ENCODE measurements at places on chromosomes 5 and 9. TPM values are rescaled to one million over a fixed set of nuclear protein-coding genes. Genes with fewer than 3 reads are reported as not detected.

DNA sequence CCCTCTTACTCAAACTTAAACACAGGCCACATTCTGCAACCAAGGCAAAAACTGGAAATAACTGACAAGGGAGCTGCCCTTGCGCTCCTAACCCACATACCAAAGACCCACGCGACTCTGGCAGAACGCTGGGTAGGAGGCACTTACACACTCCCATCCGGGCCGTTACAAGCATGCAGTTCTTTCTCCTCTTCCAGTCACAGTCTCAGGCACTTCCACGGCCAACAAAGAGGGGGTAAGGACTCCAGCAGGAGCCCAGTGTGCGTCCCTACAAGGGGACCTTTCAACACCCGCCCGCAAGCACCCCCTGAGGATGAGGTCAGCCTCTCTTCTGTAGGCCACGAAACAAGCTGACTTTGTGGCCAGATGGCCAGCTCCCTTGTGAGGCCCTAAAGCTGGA is 57.4 kb downstream of the SERINC5 start:
- no peak for DNase-seq

- DNase-seq: no peak
Observed at GRCh38 chr5:109143031-109143430, 266.7 kb downstream of the PJA2 start.

GRCh38 chr9:121273064-121273775 is 5.3 kb downstream of the GSN start:
- no peak for DNase-seq

DNA sequence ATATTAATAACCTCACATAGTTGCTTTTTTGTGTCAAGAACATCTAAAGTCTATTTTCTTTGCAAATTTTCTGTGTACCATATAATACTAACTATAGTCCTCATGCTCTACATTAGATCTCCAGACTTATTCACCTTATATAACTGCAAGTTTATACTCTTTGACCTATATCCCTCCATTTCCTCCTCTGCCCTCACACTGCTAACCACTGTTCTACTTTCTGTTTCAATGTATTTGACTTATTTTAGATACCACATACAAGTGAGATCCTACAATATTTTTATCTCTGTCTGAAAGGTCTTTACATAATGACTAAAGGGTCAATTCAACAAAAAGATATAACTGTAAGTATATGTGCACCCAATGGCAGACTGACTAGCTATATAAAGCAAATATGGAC is 789.7 kb upstream of the ZNF608 start:
- no peak for DNase-seq

- DNase-seq: no peak
Observed at GRCh38 chr9:93012963-93013855, 45.3 kb upstream of the SUSD3 start.

- DNase-seq: no peak
Observed at GRCh38 chr9:6006749-6007057, 8.7 kb downstream of the RANBP6 start.

DNA sequence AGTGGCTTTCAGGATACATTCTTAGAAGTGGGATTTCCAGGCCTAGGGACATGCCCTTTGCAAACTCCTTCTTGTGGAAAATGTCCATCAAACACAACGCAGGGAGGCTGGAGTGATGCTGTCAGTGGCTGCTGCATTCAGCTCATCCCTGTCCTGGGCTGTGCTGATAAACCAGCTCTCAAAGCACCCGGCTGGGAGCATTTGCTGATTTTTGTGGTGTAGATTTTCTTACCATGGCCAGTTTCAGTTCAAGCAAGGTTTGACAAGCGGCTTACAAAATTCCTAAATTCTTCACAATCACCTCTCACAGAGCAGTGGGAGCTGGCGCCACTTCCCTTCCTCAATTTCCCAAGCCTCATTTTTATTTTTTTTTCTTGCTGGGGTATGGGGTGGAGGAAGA is 28.2 kb downstream of the FAM163B start:
- DNase-seq: no peak

- DNase-seq: no peak
Observed at GRCh38 chr5:135651156-135651555, 72.4 kb upstream of the CXCL14 start.

GRCh38 chr9:17402309-17402708 is 176.6 kb upstream of the SH3GL2 start:
- no peak for DNase-seq

The LHX2 gene
- total RNA-seq: 0.49 TPM

The ADGRD2 gene
- total RNA-seq: not detected

The NPR2 gene
- 4.9 TPM for total RNA-seq

The ADAMTS2 gene
- total RNA-seq: not detected

The ANKRD20A1 gene
- 1.3 TPM for total RNA-seq

The SLC23A1 gene
- 5.8 TPM for total RNA-seq

The C8G gene
- 2.8 TPM for total RNA-seq

The PCDHGB7 gene
- total RNA-seq: 1.9 TPM

The LCN1 gene
- not detected for total RNA-seq
